ENCODE measurements at places on chromosomes 16 and 17. TPM values are rescaled to one million over a fixed set of nuclear protein-coding genes. Genes with fewer than 3 reads are reported as not detected.
A peak's percentile ranks its signal among the peaks of the same experiment; 100 is the strongest.

DNA sequence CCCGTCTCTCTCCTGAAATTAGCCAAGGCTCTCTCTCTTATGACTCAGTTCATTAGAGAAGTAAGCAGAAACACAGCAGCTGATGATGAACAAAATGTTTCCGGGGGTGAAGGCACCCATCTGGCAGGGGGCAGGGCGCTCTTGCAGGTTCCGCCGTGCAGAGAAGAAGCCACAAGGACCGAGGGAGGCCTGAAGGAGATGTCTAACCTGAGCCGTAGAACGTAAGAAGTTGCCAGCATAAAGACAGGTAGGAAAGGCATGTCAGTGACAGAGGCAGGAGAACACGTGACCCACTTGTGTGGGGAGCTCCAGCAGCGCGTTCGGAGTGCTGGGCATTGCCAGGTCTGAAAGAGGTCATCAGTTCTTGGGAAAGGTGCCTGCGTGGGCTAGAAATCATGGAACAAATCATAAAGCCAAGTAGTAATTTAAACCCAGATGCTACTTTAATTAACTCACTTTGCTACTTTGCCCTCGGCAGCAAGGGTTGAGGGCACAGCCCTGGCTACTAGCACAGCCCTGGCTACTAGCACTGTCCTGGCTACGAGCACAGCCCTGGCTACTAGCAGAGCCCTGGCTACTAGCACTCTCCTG lies 198.6 kb downstream of the RPTOR start:
- DNase-seq = no peak

The CD300LG gene
- not detected for total RNA-seq

- no peak for DNase-seq
These were observed 885 bp upstream of the SLC35B1 start for GRCh38 chr17:49708515-49709183.

The ATP6V0A1 gene
- total RNA-seq = 59.9 TPM

GRCh38 chr17:67868176-67868575 lies 42.9 kb downstream of the BPTF start:
- no peak for DNase-seq

The PRSS21 gene
- total RNA-seq = not detected

DNA sequence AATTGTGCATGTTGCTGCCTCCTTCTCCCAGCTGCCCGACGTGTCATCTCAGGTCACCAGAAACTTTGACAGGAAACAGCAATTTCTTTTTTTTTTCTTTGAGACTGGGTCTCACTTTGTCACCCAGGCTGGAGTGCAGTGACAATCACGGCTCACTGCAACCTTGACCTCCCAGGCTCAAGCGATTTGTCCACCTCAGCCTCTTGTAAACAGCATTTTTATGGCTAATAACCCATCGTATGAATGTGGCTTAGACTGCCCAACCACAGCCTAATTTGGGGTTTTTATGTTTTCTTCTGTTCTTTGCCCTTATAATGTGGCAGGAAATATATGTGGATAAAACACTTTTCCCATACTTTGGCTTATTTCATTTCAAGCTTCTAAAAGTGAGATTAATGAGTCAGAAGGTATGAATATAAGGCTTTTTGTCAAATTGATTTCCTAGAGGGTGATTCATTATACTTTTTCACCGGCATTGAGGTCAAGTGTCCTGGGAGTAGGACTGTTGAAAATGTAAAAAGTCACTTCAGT lies 31.0 kb upstream of the SLC5A10 start:
- DNase-seq = peak; percentile 79

The KRT27 gene
- not detected for total RNA-seq

The CCL18 gene
- not detected for total RNA-seq

The SNX20 gene
- total RNA-seq = 10.2 TPM

The TBC1D28 gene
- not detected for total RNA-seq

- DNase-seq = no peak
These were observed 137.2 kb downstream of the AHSP start for GRCh38 chr16:31664683-31665482.

DNA sequence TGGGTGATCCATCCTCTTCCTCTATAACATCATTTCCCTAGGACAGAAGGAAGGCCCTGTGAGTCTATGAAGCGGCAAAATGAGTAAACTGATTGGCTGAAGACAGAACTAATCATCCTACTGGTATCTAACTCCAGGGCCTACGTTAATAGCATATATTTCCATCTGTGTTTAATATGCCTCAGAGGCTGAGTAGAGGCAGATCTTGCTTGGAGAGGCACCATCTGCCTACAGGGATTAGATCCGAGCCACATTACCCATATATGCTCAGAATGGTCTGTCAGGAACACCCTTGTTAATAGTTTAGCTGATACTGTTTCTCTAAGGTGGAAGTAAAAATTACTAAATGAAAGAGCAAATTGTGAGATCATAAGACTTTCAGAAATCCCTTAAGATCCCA lies 13.2 kb upstream of the FOXJ1 start:
- DNase-seq = no peak

The ALDH3A1 gene
- total RNA-seq = not detected

The FN3K gene
- not detected for total RNA-seq

The CLCN7 gene
- 29.2 TPM for total RNA-seq

The HOXB13 gene
- total RNA-seq = not detected

The SMTNL2 gene
- not detected for total RNA-seq

The KCNJ12 gene
- total RNA-seq = 0.22 TPM

- DNase-seq = no peak
These were observed 8.8 kb downstream of the CNP start for GRCh38 chr17:41975099-41976083.

DNA sequence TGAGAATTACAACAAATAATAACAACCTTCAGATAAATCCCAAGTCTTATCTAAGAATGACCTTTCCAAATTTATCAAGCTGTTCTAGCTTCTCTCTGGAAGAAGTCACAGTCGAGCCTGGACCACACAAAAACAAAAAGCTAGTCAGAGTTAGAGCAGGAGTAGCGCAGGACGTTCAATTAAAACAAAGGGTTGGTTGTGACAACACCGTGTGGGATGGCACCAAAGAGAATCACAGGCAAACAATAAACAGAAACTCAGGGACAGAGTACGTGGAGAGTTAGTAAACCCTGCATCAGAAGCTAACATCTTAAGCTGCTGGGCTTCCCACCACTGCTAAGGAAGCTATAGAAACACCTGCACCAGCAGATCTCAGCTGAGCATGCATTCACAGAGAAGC lies 23.8 kb downstream of the ARHGAP17 start:
- no peak for DNase-seq

GRCh38 chr17:65181237-65182061 lies 44.3 kb downstream of the RGS9 start:
- DNase-seq = no peak

The SEZ6 gene
- not detected for total RNA-seq

- no peak for DNase-seq
These were observed 224.3 kb downstream of the SOX9 start for GRCh38 chr17:72345088-72345487.

DNA sequence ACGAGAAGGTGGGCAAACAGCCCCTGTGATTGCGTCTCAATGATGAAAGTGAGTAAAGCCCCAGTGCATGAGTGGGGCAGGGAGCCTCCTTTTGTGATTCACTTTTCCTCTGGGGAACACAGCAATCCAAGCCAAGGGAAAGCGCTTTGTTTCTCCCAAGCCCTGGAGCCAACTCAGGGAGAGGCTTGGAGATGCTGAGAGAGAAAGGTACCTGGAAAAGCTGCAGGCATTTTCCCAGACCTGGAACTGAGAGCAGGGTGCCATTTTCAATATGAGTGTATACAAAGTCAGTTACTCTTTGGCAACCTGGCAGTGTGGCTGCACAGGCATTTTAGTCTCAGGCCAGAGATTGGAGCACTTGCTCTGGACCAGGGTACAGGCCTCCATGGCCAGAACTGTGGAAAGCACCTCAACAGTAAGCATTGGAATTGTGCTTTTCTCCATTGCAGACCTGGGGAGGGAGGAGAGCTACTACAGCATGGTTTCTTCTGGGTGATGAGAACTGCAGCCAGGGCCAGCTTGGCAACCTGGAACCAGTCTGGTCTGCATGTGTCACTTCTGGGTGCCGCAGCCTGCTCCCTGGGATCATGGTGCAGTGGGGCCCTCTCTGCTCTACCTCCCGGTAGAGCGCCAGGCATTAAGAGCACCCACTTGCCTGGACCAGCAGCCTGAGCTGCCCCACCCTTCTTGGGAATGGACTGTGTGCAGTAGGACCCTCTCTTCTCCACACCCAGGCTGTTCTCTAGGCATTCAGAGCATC lies 89.0 kb upstream of the CDH5 start:
- no peak for DNase-seq

DNA sequence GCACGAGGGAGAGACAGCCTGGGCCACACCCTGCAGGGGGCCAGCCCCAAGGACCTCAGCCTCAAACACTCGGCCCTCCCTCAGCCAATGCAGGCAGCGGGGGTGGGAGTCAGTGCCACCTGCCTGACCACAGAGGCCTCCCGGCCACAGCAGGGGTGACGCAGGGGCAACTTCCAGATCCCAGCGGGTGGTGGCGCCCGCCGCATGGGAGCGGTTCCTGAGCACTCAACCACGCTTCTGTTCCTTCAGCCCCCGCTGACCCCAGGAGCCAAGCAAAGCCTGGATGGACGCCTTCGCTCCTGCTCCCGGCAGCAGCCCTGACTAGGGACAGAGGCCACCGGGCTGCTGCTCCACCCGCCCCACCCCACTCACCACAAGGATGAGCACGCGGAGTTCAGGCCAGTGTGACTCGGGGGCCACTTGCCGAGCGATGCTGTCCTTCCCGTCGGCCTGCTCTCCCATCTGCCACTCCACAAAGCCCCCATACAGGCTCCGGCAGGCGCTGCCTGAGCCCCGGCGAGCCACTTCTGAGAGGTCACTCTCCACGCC lies 5.0 kb upstream of the CYBA start:
- DNase-seq = no peak

DNA sequence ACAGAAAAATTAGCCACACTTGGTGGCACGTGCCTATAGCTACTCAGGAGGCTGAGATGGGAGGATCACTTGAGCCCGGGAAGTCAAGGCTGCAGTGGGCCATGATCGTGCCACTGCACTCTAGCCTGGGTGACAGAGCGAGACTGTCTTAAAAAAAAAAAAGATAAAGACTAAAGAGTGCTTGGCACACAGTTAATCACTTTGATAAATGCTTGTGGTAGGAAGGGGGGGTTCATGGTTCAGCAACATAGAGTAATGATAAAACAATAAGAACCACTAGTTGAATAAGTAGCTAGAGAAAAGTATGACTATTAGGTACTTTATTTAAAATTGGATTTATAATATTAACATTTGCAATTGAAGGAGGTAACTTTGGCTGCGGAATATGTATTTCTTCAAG lies 43.3 kb downstream of the USP32 start:
- no peak for DNase-seq

Data from Karpas-422 (cell line).